CD4-positive, alpha-beta T cell (primary cell): ENCODE measurements at places on chromosomes 7 and 10. TPM values are rescaled to one million over a fixed set of nuclear protein-coding genes. Genes with fewer than 3 reads are reported as not detected.

DNA sequence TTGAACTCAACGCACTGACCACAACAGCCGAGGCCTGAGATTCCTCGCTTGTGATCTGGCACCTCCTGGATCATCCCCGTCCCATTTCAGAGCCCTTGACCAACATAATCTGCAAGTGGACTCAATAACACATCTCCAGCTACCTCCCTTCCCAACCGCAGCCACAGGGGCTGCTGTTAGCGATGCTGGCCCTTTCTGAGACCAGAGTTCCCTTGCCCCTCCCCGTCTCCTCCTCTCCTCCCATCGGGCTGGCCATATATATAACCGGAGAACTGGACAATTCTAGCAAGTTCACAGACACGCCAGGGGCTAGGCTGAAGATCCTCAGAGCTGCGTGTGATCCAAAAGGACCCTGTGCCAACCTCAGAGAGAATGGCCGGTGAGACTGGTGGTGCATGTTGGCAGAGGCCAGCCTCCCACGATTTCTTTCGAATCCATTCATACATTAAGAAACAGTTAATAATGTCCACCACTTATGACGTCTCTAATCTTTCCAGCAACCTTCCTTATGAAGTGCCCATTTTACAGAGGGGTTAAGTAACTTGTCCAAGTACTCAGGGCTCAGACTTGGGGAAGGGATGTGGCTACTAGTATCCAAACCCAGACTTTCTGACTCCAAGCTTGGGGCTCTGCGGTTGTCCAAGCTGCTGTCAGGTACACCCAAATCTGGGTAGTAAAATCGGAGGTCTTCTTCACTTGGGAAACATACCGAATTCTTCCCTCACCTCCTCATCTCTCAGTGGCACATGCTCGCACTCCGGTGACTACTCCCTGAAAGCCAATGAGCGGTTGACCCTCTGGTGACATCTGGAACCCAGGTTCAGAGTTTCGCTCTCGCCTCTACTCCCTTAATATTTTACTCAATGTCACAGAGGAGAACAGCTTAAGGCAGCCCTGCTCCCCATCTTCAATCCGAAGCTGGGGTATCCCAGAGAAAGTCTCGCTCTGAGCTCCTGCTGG, 11.2 kb upstream of the FEZF1 start:
- no peak for DNase-seq

- DNase-seq: no peak
These were observed 235.2 kb upstream of the SP4 start for GRCh38 chr7:21192657-21193056.

DNA sequence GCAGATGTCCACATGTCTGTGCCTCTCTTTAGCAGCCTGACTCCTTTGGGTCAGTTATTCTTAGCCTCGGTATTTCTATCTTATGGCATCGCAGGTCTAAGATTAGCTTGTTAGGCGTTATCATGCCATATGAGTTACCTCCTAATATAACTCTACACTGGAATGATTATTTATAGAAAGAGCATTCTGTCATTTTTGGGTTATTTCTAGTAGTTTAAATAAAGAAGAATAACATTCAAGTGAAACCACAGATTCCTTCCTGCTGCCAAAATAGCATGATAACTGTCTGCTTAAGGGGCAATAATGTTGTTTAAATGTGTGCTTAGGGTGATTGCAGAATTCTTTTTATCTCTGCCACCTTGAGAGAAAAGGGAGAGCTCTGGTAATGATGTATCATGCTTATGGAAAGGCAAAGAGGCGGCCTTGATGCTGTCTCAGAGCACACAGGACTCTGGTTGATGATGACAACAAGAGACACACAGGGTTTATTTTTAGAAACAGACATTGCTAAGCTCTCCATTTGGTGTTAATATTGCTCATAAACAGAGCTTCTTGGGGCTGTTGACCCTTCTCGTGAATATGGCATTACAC, 10.4 kb downstream of the HDAC9 start:
- no peak for DNase-seq

GRCh38 chr7:100609958-100610357, 2.4 kb upstream of the MOSPD3 start:
- DNase-seq: no peak

GRCh38 chr10:131871673-131872005, 29.2 kb upstream of the PPP2R2D start:
- no peak for DNase-seq

DNA sequence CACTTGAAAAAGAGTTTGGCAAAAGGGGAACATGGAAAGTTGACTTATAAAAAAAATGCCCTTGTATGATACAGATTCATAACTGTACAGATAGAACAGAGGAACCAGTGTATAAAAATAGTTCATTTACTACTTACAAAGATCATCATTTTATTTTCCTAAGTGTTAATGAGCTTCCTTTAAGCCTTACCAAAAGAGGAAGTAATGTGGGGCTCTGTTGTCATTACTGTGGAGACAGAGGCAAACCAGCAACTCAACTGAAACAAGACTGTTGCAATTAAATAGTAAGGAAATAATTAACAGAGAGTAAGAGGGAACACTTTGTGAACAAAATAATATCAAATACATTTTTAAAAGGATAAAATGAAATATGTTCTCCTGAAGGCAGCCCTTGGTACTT, 526.2 kb upstream of the ADARB2 start:
- no peak for DNase-seq

GRCh38 chr7:129238546-129238945, 13.7 kb downstream of the AHCYL2 start:
- DNase-seq: no peak

DNA sequence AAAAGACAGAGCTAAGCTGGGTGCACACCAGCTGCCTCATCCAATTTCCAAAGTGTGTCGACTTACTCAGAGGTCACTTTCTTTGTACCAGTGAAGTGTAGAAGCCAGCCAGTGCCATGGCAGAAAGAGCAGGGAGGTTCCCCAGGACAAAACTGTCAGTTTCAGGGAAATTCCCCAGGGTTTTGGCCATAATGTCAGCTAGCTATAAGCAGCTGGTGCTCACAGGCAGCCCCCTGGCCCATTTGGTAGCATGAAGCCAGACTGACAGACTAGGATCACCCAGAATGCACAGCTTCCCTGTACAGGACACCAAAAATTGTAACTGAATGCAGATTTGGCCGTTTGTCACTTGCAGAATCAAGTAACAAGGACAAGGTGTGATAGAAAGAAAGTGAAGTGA, 28.6 kb downstream of the MRPL32 start:
- DNase-seq: no peak

DNA sequence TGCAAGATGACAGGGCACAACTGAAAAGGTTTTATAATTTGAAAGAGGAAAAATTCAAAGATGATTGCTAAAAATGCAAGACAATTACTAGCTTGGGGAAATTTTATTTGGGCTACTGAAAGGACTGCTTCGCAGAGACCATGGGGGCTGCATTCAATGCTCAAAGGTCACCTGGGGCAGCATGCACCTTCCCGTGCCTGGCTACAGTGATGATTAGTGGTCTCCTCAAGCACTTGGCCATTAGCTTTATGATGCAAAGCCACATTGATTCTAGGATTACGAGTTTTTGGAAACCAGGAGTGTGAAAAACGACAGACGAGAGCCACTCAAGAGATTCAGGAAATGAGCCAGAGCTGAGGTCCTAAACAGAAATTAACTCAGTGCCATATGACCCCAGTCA, 764.6 kb downstream of the PHTF2 start:
- DNase-seq: no peak

GRCh38 chr10:83012866-83013265, 1126.4 kb upstream of the GHITM start:
- DNase-seq: no peak

DNA sequence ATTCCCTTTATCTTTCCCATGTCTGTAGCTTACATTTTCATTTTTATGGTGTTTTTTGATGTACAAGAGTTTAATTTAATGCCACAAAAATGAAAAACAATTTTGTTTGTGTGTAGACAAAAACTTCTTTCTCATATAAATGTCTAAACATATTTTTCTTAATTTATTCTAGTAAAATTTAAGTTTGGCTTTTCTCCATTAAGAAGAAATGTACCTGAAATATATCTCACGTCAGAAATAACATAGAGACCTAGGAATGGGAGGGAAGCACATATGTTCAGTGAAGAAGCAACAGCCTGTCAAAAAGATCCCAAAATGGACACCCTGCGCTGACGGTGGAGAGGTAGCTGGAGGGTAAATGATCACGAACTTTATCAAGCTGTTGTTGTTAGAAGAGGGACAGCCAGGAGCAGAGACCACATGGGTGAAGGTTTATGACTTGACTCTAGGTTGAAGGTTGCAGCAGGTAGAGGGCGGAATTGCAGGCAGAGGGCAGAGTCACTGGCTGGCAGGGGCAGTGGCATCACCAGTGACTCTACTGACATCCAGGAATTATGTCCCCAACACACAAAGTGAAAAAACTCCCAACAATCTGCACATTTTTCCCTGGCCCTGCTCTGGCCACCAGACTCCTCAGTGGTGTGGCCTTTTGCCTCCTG, 225.9 kb upstream of the PRSS58 start:
- no peak for DNase-seq

DNA sequence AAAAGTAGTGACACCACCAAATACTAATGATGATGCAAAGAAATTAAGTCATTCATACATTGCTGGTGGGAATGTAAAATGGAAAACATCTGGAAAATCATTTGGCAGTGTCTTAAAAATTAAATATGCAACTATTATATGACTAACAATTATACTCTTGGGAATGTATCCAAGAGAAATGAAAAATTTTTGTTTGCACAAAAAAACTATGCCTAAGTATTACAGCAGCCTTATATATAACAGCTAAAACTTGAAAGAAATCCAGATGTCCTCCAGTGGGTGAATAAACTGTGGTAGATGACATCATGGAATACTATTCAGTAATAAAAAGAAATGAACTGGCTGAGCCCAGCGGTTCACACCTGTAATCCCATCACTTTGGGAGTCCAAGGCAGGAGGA, 132.0 kb downstream of the NEBL start:
- no peak for DNase-seq

TMEM270 gene
- total RNA-seq: not detected

CPA1 gene
- total RNA-seq: not detected

SPDYE16 gene
- total RNA-seq: not detected

MBL2 gene
- total RNA-seq: not detected

LMBR1 gene
- 61.6 TPM for total RNA-seq

CCSER2 gene
- 134 TPM for total RNA-seq
